ENCODE measurements at places on chromosomes 5 and 9.

DNA sequence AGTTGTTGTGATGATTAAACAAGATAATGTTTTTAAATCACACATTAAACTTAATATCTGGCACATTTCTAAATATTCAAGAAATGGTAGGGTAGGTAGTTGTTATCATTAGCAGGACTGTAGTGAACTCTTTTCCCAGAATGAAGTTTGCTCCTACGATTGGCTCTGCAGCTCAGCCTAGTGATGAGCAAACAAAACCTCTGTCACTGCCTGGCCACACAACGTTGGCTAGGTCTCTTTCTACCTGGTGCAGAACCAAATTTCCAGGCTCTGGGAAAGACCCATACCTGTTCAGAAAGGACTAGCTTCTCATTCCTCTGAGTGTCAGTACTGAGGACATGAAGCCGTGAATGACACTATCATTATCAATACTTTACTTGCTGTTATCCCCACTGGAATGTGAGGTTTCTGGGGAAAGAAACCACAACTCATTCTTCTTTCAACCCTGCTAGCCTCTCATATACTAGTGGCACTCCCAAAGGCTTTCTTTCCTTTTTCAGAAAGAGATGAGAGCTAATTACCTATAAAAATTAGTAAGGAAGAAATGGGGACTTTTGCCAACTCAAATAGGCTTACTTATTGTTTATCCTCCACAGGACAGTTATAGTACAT, 219.3 kb upstream of the TRIM32 start:
- no peak for DNase-seq

- DNase-seq, result no peak
Observed at GRCh38 chr5:109145139-109145538, 264.6 kb downstream of the PJA2 start.

DNA sequence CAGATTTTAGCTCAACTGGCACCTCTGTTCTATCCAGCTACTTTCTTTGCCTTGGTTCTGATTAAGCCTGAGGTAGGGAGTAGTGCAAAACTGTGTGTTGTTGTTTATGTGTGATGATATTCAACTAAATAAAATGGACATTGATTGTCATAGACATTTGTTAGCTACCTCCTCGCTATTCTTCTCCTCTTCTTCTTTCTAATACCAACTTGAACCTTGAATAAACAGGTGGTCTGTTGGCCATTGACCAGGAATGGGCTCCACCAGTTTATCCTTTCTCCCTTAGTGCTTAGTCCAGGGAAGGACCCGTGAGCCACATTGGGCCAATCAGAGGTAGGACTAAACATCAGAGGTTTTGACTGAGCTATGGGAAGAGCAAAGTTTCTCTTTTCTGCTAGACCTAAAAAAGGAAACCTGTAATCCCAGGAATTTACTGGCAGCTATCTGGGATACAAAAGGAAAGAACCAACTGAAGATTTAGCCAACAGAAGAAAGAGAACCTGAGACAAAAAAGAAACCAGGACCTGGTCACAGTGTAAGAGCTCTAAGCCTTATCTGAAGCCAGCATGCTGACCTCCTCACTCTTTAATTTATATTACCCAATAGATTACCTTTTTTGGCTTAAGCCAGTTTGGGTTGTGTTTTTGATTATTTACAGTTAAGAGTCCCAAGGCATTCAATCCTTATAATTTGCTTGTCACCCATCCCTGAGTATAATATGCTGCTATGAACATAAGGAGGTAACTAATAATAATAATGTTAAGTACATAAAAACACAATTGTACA, 5.3 kb upstream of the RNF145 start:
- DNase-seq, result no peak

GRCh38 chr5:181207214-181207959, 2.4 kb upstream of the TRIM7 start:
- DNase-seq, result peak; percentile 87

DNA sequence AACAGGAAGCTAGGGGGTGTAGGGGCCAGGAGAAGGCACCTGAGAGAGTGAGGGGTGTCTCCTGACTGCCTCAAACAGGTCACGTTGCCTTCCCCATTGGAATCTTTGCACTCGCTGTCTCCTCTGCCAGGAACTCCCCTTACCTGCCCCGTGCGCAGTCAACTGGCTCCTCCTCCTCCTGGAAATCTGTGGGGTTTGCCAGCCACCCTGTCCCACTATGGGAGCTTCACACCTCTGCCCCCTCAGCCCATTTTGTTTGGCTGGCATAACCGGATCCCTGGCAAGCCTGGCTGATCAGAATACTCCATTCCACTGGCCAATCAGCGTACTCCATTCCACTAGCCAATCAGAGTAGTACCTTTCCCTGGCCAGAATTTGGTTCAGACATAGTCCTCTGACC, 10.4 kb upstream of the SLC34A1 start:
- no peak for DNase-seq

DNA sequence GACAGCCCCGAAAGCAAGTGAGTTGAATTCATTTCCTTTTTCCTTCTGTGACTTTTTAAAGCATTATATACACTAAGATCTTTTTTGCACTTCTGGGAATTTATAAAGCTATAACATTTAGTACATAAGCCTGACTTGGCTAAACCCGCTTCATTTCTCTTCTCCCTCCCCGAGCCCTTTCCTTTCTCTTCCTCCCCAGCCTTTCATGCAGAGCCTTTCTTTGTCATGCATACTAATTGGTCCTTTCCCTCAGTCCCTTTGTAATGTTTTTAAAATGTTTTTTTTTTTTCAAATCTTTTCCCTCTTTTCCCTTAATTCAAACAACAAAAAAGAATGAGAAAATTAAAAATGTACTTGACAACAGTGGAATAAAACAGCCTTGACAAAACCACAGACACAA, 246.4 kb downstream of the PSAT1 start:
- no peak for DNase-seq

- no peak for DNase-seq
Observed at GRCh38 chr5:59704936-59705335, 188.6 kb downstream of the PDE4D start.

GRCh38 chr5:163089926-163090325, 347.5 kb upstream of the CCNG1 start:
- DNase-seq, result no peak

- no peak for DNase-seq
Observed at GRCh38 chr9:81771571-81771970, 82.2 kb upstream of the TLE1 start.

DNA sequence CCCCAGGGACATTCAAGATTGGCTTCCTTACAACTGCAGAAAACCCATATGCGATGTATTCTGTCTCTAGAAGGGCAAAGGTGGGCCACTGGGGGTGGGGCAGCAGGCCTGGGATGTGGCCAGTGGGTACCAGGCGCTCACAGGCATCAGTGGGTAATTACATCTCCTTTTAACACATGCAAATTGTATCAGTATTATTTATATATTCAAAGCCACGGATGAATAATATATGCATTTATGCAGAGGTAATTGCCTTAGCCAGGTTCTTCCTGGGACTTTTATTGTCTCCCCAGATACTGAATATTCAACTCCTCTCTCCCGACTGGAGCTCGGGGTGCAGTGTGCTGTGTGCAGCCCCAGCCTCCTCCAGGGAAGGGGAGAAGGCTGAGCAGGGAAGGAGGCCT, 109.4 kb upstream of the MVB12B start:
- no peak for DNase-seq

GRCh38 chr5:56352808-56353590, 119.9 kb upstream of the ANKRD55 start:
- no peak for DNase-seq

GRCh38 chr5:143714629-143715028, 97.3 kb upstream of the HMHB1 start:
- DNase-seq, result no peak

GRCh38 chr9:95373782-95374487, 56.4 kb upstream of the FANCC start:
- no peak for DNase-seq

GRCh38 chr5:180166176-180166575, 42.8 kb downstream of the RASGEF1C start:
- no peak for DNase-seq

DNA sequence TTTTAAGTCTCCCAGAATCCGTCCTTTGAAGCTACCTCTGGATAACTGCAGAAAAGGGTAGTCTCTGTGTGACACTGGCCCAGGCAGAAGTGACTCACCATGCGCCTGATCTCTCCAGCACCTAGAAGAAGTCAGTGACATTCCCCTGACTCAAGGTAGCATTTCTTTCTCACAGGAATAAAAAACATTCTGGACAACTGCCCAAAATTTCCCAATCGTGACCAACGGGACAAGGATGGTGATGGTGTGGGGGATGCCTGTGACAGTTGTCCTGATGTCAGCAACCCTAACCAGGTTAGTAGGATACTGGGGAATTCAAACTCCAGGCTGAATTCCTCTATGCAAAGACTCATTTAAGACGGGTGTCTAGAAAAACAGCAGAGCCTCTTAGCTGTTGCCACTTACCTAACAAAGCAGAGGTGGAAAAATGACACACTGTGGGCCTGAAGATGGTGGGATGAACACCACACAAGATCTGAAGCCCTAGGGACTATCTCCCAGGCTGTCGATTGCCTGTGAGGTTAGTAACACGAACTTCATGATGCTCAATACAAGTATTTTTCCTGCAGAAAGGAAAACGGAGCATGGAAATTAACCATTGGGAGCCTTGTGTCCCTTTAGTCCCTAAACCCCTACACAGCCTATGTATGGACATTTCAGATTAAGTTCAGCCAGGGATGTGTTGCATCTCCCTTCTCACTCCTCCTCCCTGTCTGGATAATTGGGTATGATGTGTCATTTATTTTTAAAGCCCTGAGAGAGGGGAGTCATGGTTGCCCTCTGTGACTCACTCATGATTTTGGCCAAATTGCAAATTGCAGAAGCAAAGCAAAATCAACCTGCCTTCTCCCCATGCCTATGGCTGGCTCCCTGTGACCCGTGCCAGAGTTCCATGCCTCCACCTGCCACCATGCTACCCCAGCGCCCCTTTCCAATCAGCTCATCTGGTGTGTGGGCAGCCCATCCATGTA, 37.2 kb downstream of the THBS4 start:
- no peak for DNase-seq

- DNase-seq, result no peak
Observed at GRCh38 chr5:172446336-172447051, 7.8 kb downstream of the SH3PXD2B start.

GRCh38 chr5:79535477-79536192, 21.7 kb upstream of the HOMER1 start:
- no peak for DNase-seq

GRCh38 chr5:143652108-143652700, 159.8 kb upstream of the HMHB1 start:
- no peak for DNase-seq

DNA sequence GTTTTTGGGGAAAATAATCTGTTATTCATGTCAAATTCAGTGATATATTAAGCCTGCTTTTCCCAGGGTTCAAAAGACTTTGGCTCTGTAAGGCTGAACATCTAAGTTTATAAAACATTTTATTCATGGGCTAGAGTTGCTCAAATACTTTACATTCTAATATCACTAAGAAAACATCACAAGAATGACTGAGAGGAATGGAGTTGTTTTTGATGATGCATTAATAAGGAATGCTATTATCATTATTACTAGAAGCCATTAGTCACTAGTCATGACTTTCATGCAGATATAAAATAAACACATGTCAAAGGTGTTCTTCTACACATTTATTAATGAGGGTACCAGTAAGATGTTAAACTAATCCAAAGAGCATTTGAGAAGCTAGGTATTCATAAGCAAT, 185.5 kb upstream of the KCNN2 start:
- no peak for DNase-seq

DNA sequence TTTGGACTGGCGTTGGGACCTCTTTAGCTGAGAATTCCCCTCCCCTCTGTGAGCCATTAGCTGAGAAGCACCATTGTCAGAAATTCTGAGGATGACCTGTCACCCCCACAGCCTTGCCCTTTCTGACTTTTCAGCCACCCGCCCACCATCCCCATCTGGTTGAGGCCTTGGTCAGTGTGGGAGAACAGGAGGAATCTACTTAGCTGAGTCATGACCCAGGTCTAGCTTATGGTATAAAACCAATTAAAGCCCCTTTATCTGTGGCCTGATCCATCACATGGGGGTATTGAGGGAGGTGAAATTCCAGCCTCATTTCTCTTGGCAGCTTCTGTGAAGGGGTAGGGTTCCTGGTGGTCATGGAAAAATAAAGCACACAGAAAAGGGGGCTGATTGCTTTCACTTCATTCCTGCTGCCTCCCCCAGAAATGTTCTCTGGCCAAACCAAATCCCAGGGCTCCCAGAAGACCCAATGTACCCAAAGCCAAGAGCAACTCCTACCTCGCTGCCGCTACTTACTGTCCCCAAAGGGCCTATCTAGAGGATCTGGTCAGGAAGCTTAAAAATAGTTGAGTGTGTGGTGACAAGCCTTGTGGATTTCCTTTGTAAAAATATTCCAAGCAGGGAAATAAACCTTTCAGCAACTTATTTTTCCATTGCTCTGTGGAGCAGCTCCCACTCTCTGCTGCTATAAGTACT, 174.8 kb upstream of the TNC start:
- no peak for DNase-seq

GRCh38 chr9:13648676-13649075, 369.2 kb upstream of the MPDZ start:
- DNase-seq, result no peak

DNA sequence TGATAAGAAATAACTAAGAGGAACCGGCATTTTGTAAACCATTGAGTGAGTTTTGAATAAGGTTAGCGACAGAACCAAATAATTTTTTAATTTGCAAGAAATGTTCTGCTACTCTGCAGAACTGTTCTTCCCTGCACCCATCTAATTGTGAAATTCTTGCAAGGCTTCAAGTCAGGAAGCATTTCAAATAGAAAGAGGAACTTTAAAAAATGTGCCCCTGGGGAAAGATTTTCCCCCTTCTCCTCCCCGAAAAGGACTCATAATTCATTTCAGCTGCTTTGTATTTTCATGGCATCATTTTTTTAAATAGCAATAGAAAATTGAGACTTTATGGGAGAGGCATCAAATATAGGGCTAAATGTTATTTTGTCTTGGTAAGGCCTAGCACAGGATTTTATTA, 180.9 kb upstream of the ANKRD55 start:
- no peak for DNase-seq

DNA sequence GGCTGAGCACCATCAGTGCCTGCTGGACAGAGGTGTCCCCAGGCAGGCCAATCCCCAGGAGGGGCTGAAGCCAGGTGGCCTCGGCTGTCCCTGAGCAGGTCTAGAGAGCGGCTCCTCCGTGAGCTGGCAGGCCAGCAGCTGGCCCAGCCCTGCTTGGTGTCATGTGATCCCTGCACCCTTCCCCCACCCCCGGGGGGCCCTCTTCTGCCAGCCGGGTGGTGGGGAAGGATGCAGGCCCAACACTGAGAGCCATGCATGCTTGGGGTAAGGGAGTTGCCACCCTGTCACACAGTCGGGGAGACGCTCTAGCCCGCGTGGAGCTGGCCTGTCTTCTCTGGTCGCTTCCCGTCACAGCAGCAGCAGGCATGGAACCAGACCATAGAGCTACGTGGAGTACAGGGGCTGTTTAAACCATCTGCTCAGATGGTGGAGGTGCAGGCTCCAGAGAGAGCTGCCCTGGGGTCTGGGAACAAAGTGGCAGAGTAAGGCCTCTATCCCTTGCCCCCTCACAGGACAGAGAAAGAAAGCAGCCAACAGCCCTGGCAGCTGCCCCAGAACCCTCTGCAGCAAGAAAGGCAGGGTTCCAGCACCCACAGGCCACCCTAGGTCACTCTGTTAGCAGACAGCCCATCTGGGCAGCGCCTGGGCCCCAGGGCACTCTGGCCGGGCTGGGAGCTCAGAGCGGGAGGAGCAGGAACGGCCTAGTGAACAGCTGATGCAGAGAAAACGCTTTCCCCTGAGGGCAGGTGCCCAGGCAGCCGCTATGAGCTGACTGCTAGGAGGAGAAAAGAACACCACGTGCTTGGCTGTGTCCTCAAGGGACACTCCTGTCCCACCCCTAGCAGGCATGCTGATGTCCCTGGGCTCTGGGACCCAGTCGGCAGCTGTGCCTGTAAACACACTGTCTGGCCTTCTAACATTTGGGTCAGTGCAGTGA, 6.8 kb downstream of the RALGDS start:
- no peak for DNase-seq

Data from activated T-cell treated with anti-CD3 and anti-CD28 coated beads for 24 hours (primary cell).